ENCODE measurements at places on chromosomes 4 and X.

DNA sequence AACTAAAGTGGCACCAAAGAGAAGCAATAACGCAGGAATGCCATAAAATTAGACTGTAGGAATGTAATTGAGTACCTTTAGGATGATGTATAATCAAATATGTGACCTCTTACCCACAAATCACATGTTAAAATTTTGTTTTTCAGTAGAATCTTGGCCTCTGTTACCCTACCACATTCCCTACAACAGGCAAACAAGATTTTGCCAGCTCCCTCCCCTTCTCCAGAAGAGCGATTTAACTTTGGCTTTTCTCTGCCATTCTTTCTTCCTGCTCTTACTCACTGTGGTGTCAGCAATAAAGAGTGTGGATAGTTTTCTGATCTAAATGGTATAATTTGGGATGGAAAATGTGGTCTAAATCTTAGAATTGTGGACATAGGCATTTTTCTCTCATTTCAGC is 57.2 kb downstream of the TRIM2 start:
- DNase-seq, result no peak

GRCh38 chrX:106718709-106719108 is 7.8 kb upstream of the RNF128 start:
- DNase-seq, result no peak

DNA sequence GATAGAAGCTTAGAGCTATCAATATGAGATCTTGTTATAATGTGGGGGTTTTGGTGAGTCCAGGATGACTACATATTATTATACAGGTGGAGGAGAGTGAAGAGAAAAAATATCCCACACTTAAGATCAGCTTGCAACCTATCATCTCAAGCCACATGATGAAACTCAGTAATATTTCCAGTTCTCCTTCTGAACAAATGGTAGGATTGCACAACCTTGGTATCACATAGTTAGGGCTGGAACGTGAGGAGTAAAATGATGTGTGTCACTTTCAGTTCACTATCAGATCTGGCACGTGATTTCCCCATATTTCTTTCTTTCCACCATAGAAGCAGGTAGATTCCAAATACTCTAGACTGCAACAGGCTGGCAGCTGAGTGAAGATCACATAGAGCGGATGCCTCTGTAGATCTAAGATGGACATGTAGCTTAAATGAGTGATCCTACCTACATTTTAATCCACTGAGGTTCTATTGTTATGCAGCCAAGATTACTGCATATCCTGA is 150.6 kb upstream of the ANKRD50 start:
- no peak for DNase-seq

GRCh38 chrX:93594780-93595179 is 78.6 kb downstream of the NAP1L3 start:
- no peak for DNase-seq

DNA sequence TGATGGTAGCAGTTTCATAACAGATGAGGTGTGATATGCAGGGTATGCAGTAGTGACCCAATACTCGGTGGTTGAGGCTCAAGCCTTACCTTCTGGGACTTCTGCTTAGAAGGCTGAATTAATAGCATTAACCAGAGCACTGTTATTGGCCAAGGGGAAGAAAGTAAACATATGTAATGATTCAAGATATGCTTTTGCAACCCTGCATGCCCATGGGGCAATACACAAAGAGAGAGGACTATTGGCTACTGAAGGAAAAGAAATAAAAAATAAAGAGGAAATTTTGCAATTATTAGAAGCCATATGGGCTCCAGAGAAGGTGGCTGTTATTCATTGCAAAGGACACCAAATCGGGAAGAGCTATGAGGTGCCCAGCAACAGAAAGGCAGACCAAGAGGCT is 8.7 kb downstream of the GAGE10 start:
- no peak for DNase-seq

DNA sequence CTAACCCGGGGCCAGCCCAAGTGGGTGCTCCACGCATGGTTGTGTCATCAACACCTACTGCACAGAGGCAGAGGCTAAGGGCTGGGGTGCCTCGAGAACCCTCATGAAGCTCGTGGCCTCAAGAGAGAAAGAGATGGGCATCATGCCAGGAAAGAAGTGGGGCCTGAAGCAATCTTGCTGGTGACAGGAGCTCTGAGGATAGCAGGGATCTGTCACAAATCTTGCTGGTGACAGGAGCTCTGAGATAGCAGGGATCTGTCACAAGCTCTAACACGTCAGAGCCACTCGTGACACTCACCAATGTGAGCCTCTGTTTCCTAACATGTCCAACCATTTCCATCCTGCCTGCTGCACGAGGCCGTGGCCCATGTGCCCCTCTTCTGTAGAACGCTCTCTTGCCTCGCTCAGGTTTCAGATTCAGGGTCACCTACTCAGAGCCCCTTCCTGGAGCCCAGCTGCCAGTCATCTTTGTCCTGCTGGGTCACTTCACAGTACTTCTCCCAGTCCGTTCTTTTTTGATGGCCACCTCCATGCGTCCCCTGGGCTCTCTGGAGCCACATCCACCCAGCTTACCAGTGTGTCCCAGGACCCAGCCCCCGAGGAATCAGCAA is 21.1 kb downstream of the PNMA6E start:
- DNase-seq, result peak; percentile 88

All from adrenal gland (tissue), 19 donors.